Activated CD4-positive, alpha-beta T cell treated with anti-CD3 and anti-CD28 coated beads, Interleukin-2, amount 10 ng/mL, durations not matched to agents 24 days and 14 days (primary cell): ENCODE measurements at places on chromosomes 1 and 21.

DNA sequence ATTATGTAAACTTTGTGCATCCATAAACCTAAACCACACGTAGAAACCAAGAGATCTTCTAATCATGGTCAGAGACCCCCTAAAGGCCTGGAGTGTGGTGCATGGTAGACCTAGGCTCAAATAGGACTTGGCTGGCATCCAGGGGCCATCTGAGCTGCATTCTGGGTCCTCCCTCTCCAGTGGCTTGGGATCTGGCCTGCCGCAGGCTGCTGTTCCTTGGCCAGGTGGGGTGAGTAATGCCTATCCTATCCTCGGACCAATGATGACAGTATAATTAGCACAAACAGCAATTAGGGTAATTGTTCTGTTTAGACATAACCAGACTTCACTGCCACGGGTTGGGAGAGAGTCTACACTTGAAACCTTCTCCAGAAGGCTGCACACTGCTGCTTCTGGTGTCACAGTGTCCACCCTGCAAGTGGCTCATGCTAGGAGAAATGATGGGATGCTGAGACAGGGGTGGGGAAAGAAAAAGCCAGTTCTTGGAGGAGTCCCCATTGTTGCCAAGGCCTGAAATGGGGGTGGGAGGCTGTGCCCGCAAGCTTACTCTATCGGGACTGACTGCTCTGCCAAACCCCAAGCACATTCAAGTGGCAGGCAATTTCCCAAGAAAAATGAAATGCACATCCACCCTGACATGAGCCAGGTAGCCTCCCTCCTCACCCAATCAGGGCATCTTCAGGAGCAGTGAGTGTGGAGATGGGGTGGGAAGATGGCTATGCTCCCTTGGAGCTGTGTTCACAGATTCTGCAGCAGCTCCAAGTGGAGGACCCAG, 12.5 kb upstream of the PKP1 start:
- DNase-seq = no peak

GRCh38 chr1:164725401-164725800, 166.4 kb downstream of the PBX1 start:
- no peak for DNase-seq

DNA sequence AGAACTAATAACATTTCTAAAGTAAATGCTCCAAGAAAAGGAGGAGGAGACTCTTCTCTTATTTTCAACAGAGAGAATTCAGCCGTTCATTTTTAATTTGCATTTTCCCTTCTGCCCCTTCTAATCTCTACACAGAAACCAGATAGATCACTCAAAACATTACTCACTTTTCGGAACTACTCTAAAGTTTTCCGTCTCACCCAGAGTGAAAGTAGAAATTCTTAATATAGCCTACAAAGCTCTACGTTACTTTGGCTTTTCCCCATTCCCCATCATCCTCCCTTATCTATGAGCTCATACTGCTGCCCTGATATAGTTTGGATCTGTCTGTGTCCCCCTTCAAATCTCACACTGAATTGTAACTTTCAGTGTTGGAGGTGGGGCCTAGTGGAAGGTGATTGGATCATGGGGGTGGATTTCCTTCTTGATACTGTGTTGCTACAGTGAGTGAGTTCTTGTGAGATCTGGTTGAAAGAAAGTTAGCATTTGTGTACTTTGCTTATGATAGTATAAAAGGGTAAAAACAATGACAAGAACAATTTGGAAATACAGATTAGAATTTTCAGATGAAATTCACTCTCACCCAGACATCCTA, 188.2 kb downstream of the AMY1C start:
- no peak for DNase-seq

GRCh38 chr1:184163674-184164465, 112.3 kb downstream of the TSEN15 start:
- peak; percentile 61 for DNase-seq

DNA sequence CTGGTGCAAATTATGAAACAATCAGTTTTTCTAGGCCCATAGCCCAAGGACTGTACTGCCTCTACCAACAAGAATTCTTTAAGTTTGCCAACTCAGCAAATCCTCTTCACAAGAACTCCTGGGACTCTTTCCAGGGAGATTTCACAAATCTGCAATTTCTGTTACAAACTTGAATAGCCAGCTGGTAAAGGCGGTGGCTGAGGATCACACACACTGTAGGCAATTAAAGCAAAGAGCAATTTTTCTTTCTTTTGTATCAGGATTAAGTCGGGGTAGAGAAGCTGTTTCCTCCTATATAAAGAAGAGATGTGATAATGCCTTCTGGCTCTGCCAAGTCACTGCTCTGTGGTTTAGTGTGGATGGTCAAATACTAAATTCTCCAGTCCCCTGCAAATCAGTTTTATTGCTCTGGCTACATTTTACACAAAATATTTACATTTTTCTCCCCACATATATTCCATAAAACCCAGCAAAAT, 1.7 kb downstream of the ALDH9A1 start:
- DNase-seq = no peak

GRCh38 chr1:29812408-29813135, 576.2 kb downstream of the PTPRU start:
- DNase-seq = no peak

- DNase-seq = no peak
Observed at GRCh38 chr1:33234588-33234990, 21.7 kb upstream of the ZNF362 start.

DNA sequence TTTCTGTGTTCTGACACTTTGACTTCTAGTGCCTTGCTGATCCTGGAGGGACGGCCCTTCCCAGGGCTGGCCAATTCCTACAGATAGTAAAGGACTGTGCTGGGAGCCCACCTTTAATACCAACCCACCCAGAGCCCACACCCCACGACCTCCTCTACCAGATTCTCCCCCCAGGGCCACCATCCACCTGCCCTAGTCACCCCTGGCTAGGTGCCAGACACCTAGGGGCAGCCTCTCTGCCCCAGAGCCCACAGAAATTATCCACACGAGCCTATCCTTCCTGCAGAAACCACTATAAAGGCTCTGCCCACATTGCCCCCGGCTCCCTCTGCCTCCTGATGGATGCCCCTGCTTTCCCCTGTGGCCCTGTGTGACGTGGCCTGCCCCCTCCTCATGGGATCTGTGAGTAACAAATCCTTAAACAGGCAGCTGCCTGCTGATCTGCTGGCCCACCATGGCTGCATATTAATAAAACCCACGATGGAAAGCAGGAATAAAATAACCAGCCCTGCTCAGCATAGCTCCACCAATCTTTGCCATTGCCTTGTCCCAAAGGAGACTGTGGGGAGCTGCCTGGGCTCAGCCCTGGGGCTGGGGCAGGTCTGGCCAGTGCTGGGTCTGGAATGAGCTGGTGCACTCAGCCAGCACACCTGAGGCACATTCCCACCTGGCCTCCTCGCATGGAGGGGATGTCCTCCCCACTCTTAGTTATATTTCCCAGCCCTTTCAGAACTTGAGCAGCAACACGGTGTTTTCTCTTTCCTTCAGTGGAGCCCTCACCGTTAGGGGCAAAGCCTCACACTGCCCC, 488.5 kb downstream of the NPHP4 start:
- no peak for DNase-seq

DNA sequence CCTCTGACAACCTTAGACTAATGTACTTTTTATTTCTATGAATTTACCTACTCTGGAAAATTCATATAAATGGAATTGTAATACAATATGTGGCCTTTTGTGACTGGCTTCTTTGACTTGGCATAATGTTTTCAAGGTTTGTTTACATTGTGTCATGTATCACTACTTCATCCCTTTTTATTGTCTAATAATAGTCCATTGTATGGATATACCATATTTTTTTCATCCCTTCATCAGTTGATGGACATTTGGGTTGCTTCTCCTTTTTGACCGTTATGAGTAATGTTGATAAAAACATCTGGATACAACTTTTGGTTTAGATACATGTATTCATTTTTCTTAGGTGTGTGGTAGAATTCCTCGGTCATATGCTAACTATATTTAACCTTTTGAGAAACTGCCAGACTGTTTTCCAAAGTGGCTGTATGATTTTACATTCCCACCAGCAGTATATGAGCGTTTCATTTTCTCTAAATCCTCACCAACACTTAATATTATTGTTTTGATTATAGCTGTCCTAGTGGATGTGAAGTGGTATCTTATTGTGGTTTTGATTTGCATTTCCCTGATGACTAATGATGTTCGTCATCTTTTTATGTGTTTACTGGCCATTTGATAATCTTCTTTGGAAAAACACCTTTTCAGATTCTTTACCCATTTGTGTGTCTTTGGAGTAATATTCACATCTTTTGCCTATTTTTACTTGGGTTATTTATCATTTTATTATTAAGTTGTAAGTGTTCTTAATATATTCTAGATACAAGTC, 3.5 kb downstream of the RO60 start:
- no peak for DNase-seq

- DNase-seq = no peak
Observed at GRCh38 chr21:28568692-28569091, 424.0 kb downstream of the LTN1 start.

DNA sequence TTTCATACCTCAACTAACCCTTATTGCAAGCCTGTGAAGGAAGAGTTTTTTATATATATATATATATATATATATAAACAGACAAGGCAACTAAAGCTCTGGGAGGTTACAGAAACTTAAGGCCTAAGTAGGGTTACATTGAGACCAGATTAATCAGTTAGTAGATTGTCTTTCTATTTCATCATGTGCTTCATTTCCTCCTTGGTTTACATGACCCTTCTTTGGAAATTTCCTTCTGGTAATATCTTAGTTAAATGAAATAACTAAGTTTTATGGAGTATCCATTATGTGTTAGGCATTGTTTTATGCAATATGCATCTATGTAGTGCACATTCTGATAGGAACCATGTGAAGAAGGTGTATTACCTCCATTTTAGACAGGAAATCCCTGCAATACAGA, 112.7 kb downstream of the FGGY start:
- DNase-seq = no peak

- DNase-seq = peak; percentile 92
Observed at GRCh38 chr1:26787381-26787705, 407 bp upstream of the PIGV start.

GRCh38 chr1:238582816-238583215, 692.1 kb upstream of the ZP4 start:
- DNase-seq = no peak

DNA sequence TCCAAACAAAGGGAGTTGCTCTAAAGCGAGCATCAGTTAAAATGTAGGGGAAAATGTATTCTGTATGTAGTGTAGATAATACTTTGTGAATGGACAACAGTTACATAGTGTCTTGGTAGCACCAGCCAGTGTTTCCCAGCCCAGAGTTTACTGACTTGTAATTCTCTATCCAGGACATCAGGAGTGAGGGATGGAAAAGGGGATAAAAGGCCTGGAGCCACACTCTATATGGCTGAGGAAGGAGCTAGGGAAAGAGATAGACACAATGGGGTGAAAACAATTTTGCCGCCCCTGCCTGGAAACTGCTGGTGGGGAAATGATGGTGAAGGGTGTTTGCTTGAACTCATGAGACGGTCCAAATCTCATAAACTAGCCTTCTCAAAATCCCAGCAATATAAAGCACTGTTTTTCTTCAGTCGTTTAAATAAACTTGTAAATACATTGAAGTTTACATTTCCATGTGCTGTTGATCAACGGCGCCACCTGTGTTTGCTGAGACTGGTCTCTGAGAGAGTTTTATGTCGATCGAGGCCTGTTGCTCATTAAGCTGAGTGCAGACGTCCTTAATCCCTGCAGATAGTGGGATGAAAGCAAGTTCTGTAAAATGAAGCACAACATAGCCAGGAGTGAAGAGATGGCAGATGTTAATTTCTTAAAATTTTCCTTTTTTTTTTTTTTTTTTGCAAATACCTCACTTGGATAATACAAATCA, 27.9 kb upstream of the AGO1 start:
- DNase-seq = no peak

- DNase-seq = no peak
Observed at GRCh38 chr1:164417016-164417704, 141.8 kb upstream of the PBX1 start.

DNA sequence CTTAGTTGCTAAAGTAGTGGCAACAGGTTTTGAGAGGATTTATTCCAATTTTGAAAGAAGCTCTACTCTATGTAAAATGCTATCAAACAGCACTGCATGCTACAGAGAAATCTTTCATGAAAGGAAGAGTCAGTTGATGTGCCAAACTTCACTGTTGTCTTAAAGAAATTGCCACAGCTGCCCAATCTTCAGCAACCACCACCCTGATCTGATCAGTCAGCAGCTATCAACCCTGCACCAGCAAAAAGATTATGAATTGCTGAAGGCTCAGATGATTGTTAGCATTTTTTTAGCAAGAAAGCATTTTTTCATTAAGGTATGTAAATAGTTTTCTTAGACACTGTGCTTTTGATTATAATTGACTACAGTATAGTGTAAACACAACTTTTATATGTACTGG, 49.6 kb downstream of the SLC9C2 start:
- DNase-seq = no peak
